ENCODE measurements at places on chromosomes 5 and 9.

- no peak for DNase-seq
Observed at GRCh38 chr5:16589658-16590057, 27.1 kb downstream of the RETREG1 start.

DNA sequence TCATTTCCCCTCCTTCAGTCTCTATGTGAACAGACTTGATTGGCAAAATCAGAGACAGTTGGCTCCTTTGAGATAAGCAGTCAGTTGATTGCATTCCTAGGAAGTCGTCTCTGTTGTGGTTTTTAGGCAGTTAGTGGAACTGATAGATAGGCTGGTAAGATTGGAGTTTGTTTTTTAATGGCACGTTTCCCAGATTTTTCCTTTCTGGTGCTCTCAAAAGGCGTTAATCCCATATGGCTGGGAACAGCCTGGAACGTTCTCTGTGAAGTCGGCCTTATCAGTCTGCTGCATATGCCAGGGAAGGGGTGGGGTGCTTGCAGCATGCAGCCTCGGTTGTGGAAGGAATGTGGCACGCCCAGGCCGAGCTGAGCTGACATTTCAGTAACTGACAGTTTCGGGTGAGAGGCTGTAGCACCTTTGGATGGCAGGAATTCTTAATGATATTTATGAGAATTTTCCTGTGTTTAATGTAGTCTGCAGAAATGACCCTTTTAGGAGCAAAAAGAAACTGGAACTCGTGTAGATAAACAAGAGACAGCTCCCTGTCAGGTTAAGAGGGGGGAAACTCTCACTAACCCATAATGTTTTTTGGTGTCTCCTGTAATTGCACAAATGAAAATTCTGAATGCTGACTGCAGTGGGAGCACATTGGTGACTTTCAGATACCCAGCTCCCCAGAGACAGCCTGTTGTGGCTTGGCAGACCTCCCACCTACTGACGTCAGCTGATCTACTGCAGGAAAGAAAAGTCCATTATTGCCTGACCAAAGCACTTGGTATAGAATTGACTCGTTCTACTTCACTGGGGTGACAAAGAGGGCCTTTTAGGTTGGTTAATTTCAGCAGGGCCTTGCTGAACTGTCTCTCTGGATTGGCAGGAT, 6.3 kb downstream of the SPTAN1 start:
- peak; percentile 93 for DNase-seq

DNA sequence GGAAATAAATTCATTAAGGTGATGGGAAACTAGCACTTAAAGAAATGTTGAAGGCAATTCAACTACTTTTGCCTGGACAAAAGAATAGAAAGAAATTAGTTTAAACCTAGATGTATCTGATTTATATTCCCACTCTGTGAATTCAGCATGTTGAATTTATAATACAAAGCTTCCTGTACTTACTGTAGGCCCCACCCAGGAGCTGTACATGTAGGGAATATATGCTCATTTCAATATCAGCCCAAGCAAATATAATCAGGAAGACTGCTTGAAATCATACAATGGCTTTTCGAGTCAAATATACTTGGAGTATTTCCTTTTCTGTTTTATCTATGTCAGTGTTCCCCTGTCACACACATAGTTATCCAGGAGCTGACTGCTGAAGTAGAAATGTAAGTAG, 102.1 kb downstream of the OTULIN start:
- no peak for DNase-seq

DNA sequence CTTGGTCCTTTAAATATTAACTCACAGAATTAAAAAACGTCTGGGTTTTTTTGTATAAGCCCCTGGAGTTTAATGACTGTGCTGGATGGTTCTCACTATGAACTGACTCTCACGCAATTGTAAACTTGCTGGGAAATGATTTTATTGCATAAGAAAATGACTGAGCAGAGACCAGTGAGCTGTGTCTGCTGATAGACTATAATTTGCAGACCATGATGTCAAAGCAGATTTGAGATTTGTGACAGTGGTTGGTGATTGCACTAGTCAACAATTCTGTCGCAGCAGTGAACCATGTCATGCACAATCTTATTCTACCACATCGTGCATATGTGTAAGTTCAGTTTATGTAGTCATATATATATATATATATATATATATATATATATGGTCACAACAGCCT, 85.7 kb upstream of the C9orf72 start:
- no peak for DNase-seq

- DNase-seq, result no peak
Observed at GRCh38 chr5:72922422-72922821, 33.4 kb upstream of the FCHO2 start.

DNA sequence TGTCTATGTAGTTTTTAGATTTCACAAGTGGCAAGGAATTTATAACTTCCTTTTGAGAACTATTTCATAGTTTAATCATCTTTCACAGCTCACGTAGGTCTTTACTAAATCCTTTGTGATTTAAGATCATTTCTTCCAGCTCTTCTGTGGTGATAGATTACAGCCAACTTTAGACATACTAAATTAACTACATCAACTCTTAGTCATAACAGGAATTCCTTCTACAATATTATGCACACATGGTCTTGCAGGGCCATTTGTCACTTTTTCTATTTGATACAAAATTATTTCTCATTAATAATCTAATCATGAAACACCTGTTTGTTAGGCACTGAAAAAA, 208.4 kb downstream of the PDE4D start:
- DNase-seq, result no peak

- DNase-seq, result no peak
Observed at GRCh38 chr5:146919304-146919703, 40.7 kb upstream of the PPP2R2B start.

DNA sequence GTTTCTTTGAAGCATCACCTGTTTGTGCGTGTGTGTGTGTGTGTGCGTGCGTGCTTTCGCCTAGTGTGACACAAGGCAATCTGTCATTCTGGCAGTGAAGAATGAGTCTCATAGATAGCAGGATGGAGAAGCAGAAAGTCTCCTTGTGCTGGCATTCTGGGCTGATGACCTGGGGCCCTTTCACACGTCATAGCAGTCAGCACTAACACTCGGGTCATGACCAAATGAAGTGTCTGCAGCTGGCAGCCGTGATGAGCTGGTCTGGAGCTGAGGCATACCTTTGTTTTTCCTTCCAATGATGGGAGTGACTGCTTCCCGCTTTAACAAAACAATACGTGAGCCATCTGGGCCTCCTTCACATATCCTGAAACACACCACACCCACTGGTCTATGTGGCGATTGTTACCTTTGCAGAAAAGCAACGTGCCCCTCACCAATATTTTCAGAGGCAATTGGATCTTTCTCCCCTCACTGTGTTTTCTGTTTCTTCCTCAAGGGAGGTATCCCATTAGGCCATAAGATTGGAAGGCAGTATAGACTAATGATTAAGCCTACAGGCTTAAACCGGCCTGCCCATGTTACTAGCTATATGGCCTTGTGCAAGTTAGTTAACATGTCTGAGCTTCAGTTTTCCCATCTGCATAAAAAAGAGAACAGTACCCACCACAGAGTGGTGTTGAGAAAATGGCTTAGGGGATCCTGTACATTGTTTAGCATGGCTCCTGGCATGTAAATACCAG, 88.8 kb downstream of the SREK1 start:
- DNase-seq, result no peak

- DNase-seq, result no peak
Observed at GRCh38 chr5:54861212-54861894, 124.0 kb downstream of the ESM1 start.

- no peak for DNase-seq
Observed at GRCh38 chr5:38569180-38569579, 12.7 kb upstream of the LIFR start.

- peak; percentile 45 for DNase-seq
Observed at GRCh38 chr9:110152704-110153374, 55.1 kb downstream of the C9orf152 start.

DNA sequence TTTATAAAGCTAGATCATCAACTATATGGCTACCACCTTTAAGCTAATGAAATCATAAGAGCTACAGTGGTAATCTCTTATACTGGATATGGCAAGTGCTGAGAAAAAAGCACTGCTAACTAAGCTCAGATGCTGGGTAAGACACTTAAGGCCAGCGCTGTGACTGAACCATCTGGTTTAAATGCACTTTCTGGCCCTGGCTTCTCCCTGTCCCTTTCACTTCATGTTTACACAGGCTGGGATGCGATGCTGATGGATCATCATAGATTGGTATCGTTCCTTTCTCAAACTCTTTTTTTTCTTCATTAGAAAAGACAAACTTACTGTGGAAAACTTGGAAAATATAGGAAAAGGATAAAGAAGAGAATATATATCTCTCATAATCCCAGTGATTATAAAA, 52.3 kb downstream of the KIF24 start:
- no peak for DNase-seq

GRCh38 chr9:109799792-109800191, 19.8 kb downstream of the PALM2AKAP2 start:
- DNase-seq, result no peak

DNA sequence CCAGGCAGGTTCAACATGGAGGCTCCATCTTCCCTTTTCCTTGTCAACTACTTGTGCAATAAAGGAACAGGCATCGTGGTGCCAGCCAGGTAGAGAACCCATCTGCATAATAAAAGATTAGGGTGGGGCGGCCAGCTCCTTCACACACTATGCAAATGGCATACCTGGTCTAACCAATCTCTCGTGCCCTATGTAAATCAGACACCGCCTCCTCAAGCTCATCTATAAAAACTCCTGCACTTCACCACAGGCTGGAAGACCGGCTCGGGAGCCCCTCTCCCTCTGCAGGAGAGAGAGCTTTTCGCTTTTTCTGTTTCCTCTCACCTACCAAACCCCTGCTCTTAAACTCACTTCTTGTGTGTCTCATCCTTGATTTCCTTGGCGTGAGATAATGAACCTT, 244.3 kb upstream of the PUM3 start:
- DNase-seq, result peak; percentile 20

DNA sequence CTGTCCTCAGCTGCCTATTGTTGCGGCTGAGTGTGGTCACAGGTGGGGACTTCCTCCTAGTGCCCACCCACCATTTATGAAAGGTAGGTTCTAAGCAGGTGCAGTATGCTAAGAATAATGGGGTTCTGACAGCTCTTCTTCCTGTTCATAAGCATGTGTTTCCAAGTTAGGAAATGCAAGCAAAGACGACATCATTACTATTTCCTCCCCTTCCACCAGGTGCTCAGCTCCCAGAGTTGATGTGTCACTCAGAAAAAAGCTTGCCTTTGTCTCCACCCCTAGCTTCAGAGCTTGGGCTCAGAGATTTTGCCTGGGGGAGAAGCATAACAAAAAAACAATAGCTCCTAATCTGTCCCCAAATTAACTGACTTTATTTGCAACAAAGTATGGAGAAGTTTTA, 1076.7 kb downstream of the NR2F1-AS1 start:
- no peak for DNase-seq

GRCh38 chr5:58968350-58968749, 385.5 kb downstream of the RAB3C start:
- no peak for DNase-seq

DNA sequence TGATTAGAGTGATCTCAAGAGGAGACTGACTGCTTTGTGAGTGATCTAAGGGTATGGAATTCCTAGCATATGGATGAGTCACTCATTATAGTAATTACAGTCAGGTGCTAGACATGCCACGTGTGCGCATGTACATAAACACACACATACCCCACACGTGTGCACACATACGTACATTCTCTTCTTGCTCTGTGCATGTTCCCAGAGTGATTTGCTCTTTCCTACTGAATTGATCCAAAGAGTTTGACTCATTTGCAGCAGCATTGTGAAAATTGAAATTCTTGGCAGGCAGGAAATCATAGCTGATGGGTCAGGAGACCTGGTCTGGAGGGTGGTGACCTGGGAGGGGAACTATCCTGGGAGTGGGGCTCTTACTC, 63.8 kb downstream of the ANGPTL2 start:
- DNase-seq, result no peak

DNA sequence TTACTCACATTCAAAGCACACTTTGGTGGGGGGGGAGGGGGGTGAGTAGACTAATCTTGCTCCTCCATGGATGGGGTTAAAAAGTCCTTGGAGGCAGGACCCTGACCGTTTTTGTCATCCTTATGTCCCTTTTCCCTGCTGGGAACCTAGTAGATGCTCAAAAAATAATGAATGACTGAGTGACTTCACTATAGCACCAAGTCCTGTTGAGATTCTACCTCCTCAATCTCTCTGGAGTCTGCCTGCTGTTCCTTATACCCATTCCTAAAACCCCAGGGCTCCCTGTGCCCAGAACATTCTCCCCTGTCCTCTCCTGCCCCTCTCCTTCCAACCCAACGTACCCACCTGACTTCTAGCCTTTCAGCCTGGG, 2.3 kb upstream of the CSF2 start:
- no peak for DNase-seq

GRCh38 chr9:35136866-35137265, 21.2 kb upstream of the ATOSB start:
- no peak for DNase-seq

DNA sequence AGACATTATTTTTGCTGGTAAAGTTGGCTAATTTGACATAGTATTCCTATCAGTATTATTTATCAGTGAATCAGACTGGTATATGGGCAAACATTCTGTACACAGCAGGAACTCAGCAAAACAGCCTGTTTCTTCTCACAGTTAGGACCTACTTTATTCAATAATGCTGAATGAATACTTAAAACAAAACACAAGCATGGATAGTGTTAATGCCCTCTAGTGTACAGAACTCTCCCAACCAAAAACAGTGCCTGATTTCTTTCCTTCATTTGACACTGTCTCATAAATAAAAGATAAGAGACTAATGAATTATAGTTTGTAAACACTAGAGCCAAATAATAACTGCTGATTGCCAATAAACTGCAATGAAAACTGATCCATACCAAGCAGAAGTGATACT, 1113.3 kb downstream of the PTPRD start:
- no peak for DNase-seq

DNA sequence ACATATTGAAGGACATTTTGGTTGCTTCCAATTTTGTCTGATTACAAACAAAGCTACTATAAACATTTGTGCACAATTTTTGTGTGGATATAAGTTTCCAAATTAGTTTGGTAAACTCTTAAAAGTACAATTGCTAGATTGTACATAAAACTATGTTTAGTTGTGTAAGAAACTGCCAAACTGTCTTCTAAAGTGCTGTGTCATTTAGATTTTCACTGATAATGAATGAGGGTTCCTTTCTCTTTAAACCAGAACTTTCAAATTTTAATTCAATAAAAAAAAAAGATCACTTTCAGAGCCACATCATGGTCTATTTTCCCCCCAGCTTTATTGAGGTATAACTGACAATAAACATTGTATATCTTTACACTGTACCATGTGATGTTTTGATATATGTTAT, 74.0 kb upstream of the TRPC7 start:
- no peak for DNase-seq

DNA sequence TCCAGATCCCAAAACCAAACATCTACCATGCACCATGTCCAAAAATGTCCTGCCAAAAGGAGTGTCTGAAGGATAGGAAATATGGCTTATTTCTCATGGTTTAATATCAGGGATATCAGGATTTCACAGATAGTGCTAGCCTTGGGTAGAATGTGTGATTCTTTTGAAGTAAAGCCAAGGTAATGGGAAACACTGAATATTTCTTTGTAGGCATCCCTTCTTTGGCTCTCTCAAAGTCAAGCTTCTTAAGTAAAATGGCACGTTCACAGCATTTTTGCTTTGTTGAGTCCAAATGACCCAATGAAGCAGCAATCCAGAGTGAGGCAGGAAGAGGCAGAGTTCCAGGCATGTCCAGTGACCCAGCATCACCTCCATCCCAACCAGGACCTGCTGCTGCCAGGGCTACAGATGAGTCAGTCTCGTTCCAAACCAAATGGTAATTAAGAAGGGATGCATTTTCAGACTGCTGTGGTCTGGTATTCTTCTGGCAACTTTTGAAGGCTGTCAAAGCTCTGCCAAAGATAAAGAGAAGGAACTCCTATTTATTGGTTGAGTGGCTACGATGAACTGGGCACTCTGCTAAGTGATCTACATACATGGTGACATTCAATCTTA, 678.8 kb upstream of the KLF4 start:
- no peak for DNase-seq
